Midbrain (tissue), 1 donor: ENCODE measurements at places on chromosomes 13 and 19.

DNA sequence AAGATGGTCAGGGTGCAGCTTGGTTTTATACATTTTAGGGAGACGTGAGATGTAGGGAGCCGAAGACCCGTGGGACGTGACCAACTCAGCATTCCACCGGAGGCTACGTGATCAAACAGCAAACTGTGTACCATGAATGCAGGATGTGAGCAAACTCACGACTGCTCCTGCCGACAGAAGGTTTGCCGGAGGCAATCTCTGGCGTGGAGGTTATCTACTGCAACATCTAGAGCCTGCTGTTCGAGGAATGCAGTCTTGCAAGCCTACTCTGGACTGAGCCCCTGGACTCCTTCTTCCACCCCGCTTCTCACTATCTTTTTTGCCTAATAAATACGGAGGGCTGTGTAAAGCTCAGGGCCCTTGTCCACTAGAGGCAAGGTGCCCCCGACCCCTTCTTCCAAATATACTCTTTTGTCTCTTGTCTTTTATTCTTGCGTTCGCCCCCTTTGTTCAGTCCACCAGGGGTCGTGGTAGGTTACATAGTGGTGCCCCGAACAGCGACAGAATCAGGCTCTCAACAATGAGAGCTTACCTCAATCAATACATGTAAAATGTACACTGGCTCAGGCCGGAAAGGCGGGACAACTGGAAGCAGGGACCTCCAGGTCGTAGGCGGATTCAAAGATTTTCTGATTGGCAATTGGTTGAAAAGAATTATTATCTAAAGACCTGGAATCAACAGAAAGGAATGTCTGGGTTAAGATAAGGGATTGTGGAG, 8.9 kb upstream of the OR1I1 start:
- no peak for DNase-seq

DNA sequence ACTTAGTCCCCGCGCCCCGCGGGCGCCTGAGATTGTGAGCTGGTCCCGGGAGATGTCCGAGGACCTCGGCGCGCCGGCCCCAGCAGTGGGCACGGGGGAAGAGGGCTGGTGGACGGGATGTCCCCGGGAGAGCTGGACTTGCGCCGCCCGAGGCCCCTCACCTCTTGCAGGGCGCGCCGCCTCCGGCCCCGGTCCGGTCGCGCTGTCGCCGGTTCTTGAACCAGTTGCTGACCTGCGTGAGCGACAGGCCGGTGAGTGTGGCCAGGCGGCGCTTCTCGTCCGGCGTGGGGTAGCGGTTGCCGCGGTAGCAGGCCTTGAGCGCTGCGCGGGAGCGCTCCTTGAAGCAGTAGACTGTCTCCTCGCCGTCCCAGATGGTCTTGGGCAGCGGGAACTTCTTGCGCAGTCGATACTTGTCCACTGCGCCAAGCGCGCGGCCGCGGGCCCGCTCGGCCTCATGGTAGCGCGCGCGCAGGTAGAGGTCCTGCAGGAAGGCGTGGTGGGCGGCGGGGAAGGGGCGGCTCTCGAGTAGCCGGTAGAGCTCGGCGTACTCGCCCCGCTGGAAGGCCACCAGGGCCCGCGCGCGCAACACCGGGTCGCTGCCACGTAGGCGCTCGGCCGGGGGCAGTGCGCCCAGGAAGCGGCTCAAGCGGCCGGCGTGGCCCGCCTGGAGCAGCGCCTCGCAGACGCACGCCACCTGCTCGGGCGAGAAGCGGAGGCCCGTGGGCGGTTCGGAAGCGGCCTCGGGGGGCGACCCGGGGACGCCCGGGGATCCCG, 984 bp downstream of the SIX5 start:
- peak; percentile 24 for DNase-seq

- no peak for DNase-seq
Measured at GRCh38 chr19:41551212-41551610, 24.8 kb upstream of the CEACAM21 start.

- DNase-seq: no peak
Measured at GRCh38 chr19:397941-398706, 10.8 kb downstream of the C2CD4C start.

DNA sequence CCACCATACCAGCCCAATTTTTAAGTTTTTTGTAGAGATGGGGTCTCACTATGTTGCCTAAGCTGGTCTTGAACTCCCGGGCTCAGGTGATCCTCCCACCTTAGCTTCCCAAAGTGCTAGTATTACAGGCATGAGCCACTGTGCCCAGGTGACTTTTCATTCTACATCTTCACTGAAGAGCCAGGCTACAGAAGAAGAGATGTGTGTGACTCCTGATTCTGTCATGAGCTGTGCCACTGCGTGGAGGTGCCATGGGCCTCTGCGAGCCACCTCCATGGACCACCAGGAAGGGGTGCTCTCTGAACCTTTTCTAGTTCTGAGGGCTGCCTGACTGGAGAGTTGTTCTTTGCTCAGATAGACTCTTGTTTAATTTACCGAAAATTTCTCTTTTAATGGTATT, 56.6 kb upstream of the RANBP3 start:
- no peak for DNase-seq
